ENCODE measurements at places on chromosomes 4 and X.

DNA sequence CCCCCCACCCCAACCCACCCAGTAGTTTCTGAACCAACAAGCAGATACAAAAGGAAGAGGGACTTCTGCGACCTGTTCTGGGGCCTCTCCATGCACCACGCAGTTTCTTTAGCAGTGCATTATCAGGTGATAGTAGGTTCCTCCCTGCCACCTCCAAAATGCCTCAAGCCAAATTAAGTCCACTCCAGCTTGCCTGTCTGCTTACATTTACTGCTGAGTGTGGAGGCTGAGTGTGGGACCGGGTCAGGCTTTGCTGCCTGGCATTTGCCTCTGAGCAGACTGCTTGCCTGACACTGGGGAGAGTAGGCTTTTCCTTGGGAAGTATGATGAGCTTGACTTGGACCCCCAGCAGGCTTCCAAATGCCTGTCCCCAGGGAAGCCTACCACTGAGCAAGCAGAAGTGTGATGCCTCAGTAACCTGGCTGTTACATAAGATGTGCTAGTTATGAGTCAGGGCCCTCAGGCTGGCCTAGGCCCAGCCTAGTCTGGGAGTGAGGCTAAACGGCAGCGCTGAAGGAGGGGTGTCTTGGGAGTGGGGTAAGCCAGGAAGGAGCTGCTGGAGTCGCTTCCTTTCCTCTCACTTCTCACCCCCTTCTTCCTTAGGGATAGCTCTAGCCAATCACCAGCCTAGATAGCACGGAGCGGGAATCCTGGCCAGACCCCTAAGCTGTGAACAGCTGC, 9.0 kb downstream of the TSC22D3 start:
- DNase-seq: no peak

- DNase-seq: no peak
These were observed at the start of gene C4orf51 for GRCh38 chr4:145679991-145680455. Gene C4orf51, plus strand, starts transcription at chr4:145680146. Its CDS starts 58 bp downstream, at chr4:145680204.

- no peak for DNase-seq
These were observed 73.1 kb downstream of the WFS1 start for GRCh38 chr4:6342530-6343293.

GRCh38 chr4:149168645-149169044, 647.0 kb downstream of the IQCM start:
- no peak for DNase-seq

GRCh38 chrX:115719171-115719570, 158.2 kb downstream of the PLS3 start:
- DNase-seq: no peak

GRCh38 chrX:28329156-28329555, 258.1 kb upstream of the IL1RAPL1 start:
- DNase-seq: no peak

DNA sequence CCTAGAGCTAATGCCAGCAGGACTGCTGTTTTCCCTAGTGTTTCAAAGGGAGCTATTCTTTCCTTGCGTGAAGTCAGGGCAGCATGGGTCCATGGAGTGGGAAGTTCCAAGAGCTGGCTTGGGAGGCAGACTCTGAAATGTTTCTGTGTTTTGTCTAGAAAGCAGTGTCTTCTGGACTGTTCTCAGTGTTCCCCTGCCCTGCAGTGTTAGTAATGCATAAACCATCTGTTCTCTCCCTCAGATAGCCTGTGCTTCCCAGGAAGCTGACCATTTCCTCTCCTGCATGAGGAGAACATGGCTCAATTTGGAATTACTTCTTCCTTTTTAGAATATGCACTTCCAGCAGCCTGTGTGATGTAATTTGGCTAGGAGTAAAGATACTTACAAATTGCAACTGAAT, 116.7 kb upstream of the CXCL13 start:
- DNase-seq: no peak

- DNase-seq: no peak
These were observed 491.1 kb upstream of the ADGRL3 start for GRCh38 chr4:60709061-60709460.

DNA sequence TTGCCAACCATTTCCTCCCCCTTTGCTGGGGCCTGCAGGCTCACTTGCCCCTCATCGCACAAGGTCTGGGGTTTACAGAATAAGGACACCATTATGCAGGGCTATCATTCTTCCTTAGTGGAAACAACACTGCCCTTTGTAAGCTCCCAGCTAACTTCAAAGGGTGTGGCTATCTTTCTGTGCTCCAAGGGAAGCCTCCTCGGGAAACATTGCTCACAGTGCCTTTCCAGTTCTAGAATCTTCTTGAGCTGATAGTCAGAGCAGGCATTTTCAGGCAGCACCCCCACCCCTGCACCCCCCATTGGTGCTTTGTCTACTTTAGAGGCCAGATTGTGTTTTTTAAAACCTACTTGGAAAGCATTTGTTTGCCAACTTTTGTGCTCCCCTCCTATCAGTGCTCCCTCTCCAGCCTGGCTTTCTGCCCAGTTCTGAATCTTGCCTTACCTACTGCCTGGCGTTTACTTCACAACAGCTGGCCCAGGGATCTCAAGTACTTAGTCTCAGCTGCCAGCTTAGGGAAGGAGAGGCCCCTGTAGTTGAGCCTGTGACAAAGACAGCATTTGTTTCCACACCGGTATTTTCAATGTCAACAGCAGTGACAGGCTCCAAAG, 53.5 kb downstream of the PLAC1 start:
- DNase-seq: no peak

- no peak for DNase-seq
These were observed 51.8 kb downstream of the CHRDL1 start for GRCh38 chrX:110743679-110744340.

DNA sequence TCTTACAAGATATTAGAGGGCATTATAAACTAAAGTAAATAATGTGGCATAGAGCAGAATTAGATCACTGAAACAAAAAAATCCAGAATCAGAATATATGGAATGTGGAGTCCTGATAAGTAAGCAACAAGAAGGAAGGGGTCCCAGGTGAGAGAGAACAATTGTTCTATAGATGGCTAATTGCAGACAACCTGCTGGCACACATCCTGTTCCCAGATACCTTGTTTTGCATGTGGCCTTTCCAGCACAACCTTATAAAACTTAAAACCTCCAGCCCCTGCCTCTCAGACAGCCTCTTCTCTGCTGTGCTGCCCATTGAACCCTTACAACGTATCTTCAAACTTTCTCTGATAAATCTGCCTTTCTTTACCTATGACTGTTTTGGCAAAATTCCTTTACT, 4.7 kb upstream of the ZNF674 start:
- DNase-seq: no peak

- DNase-seq: no peak
These were observed 184.0 kb downstream of the BMPR1B start for GRCh38 chr4:94941706-94942105.

DNA sequence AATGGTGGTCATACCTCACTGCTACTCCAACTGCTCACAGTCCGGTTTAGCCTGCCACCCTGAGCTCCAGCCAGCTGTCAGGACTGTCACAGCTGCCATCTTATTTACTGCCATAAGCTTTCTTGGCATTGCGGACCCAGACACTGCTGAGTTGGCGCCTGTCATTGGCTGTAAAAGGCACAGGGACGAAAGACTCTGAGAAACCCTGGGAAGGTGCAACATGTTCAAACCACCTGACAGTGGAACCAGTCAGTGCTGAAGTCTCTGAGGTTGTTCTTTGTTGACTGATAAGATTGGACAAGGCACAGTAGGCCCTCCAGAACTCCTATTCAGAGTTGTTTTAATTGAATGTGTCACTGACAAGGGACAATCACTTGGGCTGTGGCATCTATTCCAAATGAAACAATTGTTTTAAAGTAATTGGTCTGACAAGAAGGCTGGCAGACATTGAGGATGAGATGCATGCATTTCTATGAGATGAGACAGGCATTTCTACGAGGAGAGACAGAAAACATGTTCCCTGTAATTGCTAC, 927.8 kb downstream of the STPG2 start:
- DNase-seq: no peak

- DNase-seq: no peak
These were observed 4.0 kb downstream of the DCLK2 start for GRCh38 chr4:150082241-150082640.

DNA sequence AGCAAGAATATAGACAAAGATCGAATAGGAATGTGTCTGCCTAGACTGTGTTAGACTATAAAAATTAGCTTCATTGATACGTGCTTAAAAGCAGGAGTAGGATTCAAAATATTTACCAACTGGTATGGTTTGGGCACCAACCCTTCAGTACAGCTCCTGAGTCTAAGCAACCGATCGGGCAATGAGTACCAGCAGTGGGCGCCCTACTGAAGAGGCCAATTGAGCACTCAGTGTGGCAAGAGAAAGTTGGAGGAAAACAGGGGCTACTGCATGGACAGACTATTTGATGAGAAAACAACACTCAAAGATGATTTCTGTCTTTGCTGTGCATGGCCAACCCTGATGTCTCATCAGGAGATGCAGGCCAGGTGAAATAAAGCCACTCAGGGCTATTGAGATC, 176.0 kb upstream of the NWD2 start:
- DNase-seq: no peak

DNA sequence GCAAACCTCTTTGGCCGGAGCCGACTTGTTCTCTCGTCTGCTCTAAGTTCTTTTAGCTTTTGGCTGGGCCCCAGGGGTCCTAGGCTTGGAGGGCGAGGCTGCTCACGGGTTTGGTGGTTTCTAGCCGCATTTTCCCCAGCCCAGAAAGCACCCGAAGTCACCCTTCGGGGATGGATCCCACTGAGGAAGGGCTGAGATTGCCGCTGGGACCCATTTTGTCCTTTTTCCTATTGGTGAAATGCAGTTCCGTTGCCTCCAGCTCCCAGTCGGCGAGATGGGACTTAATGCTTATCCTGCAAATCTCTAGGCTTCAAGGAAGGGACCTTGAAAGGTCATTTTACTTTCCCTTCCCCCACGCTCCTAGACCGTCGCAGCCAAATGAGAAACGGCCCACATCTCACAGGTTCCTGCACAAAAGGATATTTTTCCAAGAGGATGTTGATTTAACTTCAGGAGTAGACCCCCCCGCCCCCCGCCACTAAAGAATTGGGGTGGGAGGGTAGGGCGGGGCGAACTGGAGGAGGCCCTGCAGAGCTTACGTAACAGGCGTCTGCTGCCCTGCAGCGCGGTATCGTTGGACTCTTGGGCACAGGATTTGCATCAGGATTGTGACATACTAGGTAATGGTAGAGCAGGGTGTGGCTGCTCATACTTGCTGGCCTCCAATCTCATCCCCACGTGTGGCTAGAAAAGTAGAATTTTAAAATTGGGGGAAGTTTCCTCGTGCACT, 564 bp downstream of the PGK1 start:
- no peak for DNase-seq

- no peak for DNase-seq
These were observed 479.5 kb upstream of the FAM47C start for GRCh38 chrX:36528661-36529060.

- DNase-seq: no peak
These were observed 91.4 kb upstream of the TTC29 start for GRCh38 chr4:147037069-147037468.

DNA sequence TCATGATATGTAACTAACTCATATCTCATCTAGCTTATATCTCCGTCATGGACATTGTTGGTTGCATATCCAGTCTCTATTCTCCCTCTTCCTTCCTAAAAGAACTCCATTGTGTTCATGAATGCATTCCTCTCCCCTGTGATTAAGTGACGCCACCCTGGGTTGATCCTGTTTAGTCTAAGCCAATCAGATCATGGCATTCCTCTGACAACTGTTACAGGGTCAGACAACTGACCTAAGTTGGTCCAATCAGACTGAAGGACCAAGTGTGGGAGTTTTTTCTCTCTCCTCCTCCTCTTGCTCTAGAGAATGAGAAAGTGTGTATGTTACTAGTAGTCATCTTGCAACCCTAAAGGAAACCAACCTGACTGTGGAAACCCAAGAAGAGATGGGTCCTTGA, 3.6 kb downstream of the APOO start:
- DNase-seq: no peak
